ENCODE measurements at places on chromosomes 3 and 15.

DNA sequence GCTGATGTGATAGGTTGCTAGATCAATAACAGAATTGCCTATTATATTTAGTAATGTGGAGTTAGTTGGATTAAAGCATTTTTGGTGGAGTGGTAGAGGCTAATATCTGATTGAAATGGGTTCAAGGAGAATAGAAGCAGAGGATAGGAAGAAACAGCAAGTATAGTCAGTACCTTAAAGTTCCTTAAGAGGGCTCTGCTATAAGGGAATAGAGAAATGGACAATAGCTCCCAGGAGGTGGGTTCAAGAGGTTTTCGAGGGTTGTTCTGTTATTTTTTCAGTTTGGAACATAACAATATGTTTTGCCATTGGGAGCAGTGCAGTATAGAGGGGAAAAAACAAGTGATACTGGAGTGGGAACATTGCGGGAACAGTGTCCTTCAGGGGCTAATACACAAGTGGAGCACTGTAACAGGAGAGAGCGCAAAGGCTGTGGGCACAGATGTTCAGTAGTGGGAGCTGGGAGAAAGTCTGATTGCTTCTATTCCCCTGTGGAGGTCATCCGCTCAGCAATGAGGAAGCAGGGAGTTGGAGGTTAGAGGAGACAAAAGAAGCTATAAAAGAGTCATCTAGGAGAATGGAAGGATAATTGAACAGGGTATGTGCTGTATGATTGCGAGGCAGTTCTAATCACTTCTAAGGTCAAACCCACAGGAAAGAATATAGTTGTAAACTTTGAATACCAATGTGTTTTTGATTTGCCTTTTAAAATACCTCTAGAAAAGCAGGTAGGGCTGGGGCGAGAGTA, 3.3 kb downstream of the MRPS11 start:
- DNase-seq, result no peak

GRCh38 chr15:25790000-25790660, 73.0 kb downstream of the ATP10A start:
- peak; percentile 94 for DNase-seq

- DNase-seq, result no peak
Observed at GRCh38 chr3:49387721-49388120, 24.1 kb downstream of the RHOA start.

DNA sequence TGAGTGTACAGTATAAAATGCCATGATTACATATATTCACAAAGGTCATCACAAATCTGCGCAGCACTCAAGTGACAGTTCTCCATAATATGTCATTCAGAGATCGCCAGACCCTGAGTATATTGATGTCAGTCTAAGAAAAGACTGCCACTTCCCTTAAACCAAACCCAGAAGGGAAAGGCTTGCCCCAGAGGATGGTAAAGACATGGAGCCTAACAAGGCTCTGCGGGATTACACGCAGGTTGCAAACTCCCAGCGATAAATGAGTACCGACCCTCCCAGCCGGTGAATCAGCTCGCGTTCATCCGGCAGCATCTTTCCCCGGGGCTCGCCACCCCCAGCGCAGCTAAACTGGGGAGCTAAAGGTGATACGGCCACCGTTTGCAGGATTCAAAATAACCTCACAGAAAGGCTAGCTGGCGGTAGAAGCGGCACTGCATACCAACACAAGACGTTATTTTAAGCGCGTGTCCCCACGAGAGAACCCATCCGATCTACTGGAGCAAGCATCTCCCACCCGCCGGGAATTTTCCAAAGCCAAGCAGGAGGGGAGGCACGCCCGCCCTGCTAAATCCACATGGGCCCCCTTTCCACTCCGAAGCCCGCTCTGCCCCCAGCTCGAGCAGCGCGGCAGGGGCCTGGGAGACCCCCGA, 643 bp downstream of the MYO5A start:
- DNase-seq, result peak; percentile 25

DNA sequence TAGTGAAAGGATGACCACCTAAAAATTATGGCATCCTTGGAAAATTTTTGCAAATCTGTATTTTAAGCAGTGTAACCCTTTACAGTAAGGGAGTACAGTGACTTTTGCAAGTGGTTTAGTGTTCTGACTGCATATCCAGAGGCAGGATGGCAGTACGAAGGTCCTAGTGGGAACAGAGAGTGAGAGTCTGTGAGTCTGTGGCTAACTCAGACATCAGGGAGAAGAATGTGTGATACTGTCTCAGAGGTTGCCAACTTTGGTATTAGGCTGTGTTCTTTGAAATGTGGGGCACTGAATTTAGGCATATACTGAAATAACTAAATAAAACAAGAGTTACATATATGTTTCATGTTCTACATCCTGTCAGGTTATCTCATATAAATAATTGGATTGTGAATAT, 25.7 kb downstream of the PRKCI start:
- DNase-seq, result no peak
